ENCODE measurements at places on chromosomes 11 and 22. TPM values are rescaled to one million over a fixed set of nuclear protein-coding genes. Genes with fewer than 3 reads are reported as not detected.
A peak's percentile ranks its signal among the peaks of the same experiment; 100 is the strongest.

Gene DCHS1
- under 0.01 TPM for total RNA-seq

Gene C11orf86
- total RNA-seq, result not detected

Gene EXPH5
- 6.7 TPM for total RNA-seq

Gene BCO2
- 0.75 TPM for total RNA-seq

Gene SMTNL1
- total RNA-seq, result not detected

Gene RIMBP3C
- 0.17 TPM for total RNA-seq

Gene KCNJ4
- total RNA-seq, result not detected

Gene C11orf42
- total RNA-seq, result not detected

DNA sequence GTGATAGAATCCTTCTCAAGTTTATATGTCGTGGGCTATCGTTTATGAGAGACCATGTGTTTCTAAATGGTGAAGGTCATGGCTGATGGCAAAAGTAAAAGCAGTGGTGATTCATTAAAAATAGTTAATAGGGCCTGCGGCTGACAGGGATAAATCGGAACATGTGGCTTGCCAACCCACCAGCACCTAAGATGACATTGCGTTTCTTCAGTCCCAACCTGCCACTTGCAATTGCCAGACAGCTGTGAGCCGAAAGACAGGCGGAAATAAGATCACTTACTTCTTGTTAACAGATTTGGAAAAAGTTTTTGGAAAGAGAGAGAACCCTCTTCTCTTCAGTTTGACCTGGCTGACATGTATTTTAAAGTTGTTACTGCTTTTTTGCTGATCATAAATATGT is 131.5 kb upstream of the MPPED2 start:
- DNase-seq, result no peak

GRCh38 chr11:93295921-93296575 is 34.5 kb upstream of the DEUP1 start:
- no peak for DNase-seq

GRCh38 chr11:120335556-120335907 is 681 bp upstream of the ARHGEF12 start:
- DNase-seq, result no peak

DNA sequence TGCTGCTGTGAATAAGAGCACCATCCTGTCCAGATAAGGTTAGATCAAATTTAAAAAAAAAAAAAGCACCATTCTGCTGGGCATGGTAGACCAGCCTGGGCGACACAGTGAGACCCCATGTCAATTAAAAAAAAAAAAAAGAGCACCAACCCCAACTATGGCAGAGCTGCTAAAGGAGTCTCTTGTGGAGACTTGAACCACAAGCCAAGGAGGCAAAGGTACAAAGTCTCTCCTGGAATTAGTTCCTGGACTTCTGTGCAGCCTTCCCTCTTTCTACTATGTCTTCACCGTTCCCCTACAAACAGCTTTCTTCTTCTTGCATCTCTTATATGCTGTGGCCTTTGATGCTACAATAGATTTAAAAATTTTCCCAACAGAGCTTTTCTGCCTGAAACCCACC is 1.3 kb downstream of the PIK3C2A start:
- no peak for DNase-seq

DNA sequence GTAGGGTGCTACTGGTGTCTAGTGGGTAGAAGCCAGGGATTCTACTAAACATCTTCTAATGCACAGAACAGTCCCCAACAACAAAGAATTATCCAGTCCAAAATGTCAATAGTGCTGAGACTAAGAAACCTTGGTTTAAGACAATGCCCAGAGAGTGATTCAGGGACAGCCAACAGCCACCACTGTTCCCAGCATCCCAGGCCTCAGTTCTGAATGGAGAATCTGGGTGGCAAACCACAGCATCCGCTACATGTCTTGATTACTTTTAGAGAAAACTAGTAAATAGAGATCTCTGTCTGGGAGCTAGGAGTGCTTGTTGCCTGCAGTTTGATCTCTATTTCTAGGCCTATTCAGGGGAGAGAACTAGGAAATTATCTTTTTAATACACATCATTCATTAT is 20.9 kb upstream of the SIK2 start:
- no peak for DNase-seq

GRCh38 chr22:47036936-47037485 is 274.6 kb downstream of the TBC1D22A start:
- no peak for DNase-seq

DNA sequence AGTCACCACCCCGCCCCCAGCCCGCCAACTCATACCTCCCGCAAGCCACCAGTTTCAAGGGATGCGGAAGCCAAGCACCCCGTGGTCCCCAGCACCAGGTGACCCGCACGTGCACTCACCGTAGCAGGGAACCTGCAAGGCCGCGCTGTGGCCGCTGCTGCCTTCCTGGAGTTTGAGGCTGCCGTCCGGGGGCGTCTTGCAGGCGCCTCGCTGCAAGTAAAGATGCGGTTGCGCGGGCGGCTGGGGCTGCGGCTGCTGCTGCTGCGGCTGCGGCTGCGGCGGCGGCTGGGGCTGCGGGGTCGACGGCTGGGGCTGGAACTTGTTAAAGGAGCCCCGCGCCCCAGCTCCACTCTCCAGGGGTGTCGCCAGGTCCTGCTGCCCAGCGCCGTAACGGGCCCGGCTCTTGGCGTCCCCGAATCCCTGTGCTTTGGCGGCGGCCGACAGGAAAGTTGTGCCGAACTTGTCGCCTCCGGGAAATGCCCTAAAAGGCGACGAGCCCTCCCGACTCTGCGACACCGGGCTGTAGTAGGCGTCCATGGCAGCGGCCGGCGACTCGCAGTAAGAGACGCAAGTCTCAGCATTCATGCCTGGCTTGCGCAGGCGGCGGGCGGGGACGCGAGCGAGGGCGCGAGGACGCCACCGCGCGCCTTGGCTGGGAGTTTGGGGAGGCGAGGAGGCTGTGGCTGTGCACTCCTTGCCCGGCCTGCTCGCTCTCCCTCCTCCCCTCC is at the start of gene ALX4:
ALX4 (minus strand) TSS at position 662 of the 728 bp plus-strand sequence; CDS start at position 585, 77 bp downstream.
- DNase-seq, result no peak

DNA sequence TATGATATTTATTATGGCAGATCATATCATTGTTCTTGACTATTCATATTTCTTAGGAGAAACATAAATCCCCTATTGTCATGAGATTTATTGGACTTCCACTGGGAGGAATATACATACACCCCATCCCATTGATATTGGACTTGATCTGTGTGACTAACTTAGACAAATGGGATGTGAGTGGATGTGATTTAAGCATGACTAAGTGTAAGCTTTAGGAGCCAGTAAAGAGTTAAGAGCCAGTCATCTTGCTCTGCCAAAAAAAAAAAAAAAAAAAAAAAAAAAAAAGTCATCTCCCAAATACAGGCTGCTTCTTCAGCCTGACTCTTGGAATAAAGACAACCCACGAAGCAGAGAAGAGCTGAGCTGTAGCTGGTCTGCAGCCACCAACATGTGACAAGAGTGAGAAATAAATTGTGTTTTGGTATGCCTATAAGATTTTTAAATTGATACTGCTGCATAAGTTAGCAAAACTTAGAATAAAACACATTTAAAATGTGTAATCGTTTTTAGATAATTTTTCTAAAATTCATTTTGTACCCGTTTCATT is 595.0 kb upstream of the LRRC4C start:
- DNase-seq, result no peak

GRCh38 chr11:30328681-30329080 is 5.8 kb downstream of the ARL14EP start:
- DNase-seq, result no peak

- no peak for DNase-seq
These were observed 12.2 kb upstream of the AP1B1 start for GRCh38 chr22:29400576-29400975.

DNA sequence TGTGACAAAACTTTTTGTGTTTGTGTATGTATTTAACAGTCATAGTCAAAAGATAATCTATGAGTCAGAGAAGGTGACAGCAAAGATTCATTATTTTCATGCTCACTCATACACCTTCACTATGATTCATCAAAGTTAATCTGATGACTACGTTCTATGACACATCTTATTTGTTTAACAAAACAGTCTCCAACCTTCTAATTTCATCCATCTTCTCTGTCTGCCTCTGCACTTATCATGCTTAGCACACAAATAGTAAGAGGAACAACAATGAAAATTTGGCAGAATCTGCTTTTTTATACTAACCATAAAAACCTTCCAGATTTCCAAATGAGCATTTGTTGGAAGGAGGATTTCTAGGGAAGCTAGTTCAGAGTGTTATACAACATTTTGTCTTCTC is 568.9 kb downstream of the LUZP2 start:
- peak; percentile 81 for DNase-seq

DNA sequence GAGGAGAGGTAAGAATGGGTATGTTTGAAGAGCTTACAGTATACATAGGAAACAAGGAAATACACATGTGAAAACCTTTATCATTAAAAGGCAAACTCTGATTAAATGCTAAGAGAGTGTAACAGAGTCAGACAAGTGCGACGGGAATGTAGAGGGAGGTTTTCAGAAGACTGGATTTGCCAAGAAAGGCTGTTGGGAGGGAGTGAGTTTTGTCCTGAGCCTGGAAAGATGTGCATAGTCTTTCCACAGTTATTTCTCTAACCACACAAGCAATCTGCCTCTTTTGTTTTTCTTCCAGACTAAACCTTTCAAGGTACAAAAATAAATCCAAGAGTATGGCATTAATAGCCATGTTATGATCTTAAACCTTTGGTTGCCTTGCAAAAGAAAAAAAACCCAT is 170.9 kb downstream of the KIRREL3 start:
- DNase-seq, result peak; percentile 18

- DNase-seq, result no peak
These were observed 23.4 kb upstream of the CELSR1 start for GRCh38 chr22:46560696-46561295.

DNA sequence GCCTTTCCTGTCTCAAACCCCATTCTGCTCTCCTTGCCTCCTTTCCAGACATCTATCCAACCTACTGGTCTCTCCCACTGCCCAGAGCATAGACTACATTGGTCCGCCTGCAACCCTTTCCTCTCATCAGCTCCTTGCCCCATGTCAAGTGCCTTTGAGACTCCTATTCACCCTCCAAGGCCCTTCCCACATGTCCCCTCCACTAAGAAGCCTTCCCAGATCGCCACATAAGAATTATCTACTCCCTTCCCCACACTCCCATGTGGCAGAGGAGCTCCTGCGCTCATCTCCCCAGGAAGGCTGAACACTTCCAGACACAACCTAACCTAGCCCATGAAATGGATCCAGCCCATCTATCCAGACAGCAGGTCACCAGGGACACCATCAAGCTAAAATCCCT is 10.3 kb downstream of the C1QTNF6 start:
- DNase-seq, result no peak

GRCh38 chr22:29947410-29948384 is 64.7 kb downstream of the MTMR3 start:
- DNase-seq, result peak; percentile 43

DNA sequence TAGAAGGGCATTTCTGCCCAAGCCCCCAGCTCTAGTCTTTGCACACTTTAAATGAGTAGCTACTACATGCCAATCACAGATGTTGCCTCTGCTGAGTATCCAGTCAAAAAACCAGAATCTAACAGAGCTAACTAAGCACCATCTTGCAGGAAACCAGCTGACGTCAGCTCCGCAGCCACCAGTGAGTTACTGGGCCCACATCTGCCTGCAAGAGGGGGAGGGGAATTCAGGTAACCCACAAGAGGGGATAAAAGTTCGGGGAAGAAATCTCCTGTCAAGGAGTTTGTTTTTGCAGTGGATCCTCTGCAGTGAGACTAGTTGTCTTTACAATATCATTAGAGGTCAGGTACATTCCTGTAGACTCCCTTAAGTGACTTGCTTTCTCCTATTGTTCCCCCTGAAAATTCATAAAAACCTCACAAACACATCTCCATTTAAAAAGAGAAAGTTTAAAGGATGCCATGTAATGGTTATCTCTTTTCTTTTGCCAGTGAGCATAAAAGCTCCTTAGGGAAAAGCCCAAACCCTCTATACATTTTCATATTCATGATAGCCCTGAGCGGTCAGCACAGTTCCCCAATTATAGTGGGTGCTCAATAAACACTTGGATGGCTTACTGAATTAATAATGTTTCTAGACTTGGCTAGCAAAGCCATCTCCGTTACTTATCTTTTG is 9.3 kb downstream of the CD44 start:
- no peak for DNase-seq

- DNase-seq, result peak; percentile 28
These were observed 29.0 kb downstream of the DDX10 start for GRCh38 chr11:108693852-108694251.

- DNase-seq, result peak; percentile 26
These were observed 457 bp downstream of the RNF141 start for GRCh38 chr11:10540546-10540914.

DNA sequence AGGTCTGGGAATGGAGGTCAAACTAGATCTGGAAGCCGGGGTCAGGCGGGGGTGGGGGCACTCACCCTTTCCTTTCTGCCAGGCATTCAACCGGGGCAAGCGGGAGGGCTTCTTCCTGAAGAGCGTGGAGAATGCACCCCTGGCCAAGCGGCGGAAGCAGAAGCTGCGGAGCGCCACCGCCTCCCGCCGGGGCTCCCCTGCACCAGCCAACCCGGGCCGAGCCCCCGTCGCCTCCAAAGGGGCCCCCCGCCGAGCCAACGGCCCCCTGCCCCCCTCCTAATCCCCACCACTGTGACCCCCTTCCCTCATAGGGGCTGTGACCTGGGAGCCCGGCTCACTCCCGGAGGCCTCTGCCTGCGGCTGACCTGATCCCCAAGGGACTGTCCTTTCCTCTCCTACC is 12.2 kb downstream of the RPS6KA4 start:
- DNase-seq, result no peak

DNA sequence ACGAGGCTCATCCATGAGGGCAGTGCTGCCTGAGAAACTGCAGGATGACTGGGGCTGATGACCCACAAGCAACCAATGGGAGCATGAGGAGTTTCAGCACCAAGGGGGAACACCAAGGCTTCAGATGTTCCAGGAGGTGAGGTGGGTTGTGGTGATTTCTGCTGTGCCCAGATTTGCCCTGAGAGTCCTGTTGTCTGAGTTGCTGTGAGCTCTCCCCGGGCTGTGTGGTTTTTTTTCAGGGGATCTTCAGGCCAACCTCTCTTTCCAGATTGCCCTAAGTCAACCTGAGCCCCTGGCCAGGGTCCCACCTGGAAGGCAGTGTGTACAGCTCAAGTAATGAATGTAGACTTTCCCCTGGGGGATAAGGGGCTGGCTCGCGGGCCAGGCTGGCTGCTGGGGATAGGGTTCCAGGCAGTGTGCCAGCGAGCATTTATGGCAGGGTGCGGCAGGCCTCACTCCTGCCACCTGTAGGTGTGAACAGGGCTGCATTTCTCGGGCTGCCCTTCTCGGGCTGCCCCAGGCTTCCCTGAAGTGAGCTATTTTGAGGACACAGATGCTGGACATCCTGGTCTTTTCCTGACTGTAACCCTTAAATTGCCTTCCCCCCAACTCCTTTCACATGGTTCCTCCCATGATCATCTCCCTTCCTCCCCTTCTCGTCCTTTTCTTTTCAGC is 9.8 kb downstream of the SLC22A6 start:
- DNase-seq, result peak; percentile 7
